ENCODE measurements at places on chromosomes 5 and 9.
A peak's percentile ranks its signal among the peaks of the same experiment; 100 is the strongest.

DNA sequence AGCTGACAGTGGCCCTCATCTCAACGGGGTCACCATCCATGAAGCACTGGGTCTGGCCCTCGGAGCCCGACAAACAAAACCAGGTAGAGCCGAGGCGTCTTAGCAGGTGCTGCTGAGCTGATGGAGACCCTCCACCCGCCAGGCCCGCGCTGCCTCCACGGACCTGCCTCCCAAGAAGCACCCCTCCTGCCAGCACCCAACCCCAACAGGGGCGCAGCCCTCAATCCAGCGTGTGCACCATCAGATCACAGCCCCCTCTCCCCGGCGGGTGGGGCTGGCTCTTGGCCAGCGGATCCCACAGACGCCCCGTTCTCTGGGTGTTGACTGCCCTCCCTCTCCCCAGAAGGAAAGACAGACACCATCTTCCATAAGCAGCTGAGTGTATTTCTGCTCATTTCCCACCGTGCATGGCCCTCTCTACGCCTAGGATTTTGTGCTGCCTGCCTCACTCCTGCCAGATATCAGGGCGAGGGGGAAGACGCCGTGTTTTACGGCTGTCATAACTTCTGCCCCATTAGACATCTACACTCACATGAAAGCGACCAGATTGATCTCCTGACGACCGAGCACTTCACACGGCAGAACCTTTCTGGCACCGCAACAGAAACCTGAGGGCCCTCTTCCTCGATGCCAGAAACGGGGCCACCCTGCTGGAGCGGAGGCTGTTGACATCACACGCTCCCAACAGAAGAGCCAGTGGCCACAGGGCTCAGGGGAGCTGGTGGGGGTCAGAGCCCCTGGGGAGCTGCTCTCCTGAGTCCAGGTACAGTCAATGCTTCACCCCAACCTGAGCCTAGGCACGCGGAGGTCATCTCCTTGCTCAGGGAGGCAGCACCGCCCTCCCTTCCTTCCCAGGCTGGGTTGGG, 12.4 kb downstream of the NACC2 start:
- DNase-seq: no peak

DNA sequence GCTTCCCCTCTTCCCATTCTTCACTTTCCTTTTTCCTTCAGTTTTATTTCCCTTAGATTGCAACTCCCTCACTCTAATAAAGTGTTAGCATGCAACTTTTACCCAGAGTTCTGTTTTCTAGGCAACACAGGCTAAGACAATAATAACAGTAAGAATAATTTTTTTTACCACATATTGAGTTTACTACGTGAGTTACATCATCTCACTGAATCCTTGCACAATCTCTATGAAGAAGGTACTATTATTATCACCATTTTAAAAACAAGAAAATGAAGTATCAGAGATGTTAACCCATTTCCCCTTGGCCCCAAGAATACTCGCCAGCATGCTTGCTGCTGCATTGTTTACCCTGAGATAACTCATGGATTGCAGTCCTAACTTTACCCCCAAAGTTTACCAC, 53.7 kb upstream of the SMIM32 start:
- no peak for DNase-seq

DNA sequence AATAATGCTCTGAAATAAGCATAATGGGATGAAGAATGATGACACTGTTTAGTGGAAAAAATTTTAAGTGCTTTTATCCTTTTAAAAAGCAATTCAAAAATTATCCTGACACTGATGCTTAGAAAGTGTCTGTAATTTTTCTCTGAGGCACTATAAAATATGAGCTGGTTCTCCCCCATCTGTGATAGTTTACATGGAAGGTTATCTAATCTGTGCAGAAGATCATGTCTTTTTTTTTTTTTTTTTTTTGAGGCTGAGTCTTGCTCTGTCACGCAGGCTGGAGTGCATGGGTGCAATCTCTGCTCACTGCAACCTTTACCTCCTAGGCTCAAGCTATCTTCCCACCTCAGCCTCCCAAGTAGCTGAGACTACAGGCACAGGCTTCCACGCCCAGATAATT, 15.2 kb upstream of the TAF11L2 start:
- DNase-seq: no peak

GRCh38 chr5:173281910-173282309, 46.3 kb downstream of the STC2 start:
- peak; percentile 40 for DNase-seq

GRCh38 chr5:159552751-159553150, 222.5 kb upstream of the IL12B start:
- DNase-seq: peak; percentile 45

Data from EL (cell line).